ENCODE measurements at places on chromosomes 6 and 20. TPM values are rescaled to one million over a fixed set of nuclear protein-coding genes. Genes with fewer than 3 reads are reported as not detected.

SPATS1 gene
- total RNA-seq: 0.33 TPM

UFL1 gene
- total RNA-seq: 26.7 TPM

TNFRSF6B gene
- 13.5 TPM for total RNA-seq

NOTCH4 gene
- total RNA-seq: 2.5 TPM

NELFE gene
- total RNA-seq: 62.9 TPM

C20orf141 gene
- not detected for total RNA-seq

SLC22A23 gene
- total RNA-seq: 7.0 TPM

DYNLT1 gene
- 46.1 TPM for total RNA-seq

MDFI gene
- total RNA-seq: 6.2 TPM

HSPA12B gene
- 1.5 TPM for total RNA-seq

SNAP25 gene
- total RNA-seq: 0.42 TPM

IRAK1BP1 gene
- 6.2 TPM for total RNA-seq

SLC22A2 gene
- not detected for total RNA-seq

HLA-DRB5 gene
- 266 TPM for total RNA-seq

ARFGEF3 gene
- 0.19 TPM for total RNA-seq

- no peak for DNase-seq
Observed at GRCh38 chr6:44010411-44011349, 116.6 kb downstream of the MRPL14 start.

- DNase-seq: no peak
Observed at GRCh38 chr6:25253351-25253750, 25.8 kb upstream of the CARMIL1 start.

- DNase-seq: no peak
Observed at GRCh38 chr6:17556014-17556413, 44.1 kb upstream of the FAM8A1 start.

- no peak for DNase-seq
Observed at GRCh38 chr6:4788953-4789584, 12.9 kb downstream of the CDYL start.

DNA sequence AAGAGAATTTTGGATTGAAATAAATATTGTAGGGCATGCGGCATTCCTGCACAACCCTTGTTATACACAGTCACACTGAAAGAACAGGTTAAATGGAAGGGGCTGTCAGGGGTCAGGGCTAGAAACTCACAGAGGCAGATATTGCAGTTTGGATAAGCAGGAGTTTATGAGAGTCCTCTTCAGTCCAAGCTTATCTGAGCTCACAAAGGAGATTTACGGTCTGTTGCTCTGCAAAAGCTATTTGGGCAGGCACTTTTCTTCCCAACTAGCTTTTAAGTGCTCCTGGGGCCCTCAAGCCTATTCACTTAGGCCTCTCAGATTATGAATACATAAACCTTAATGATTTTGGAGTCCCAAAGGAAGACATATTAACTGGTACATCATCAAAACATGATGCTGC, 156.2 kb downstream of the SOX4 start:
- no peak for DNase-seq

GRCh38 chr6:137923866-137924653, 57.0 kb downstream of the TNFAIP3 start:
- DNase-seq: no peak

GRCh38 chr6:93779086-93779841, 359.9 kb upstream of the EPHA7 start:
- DNase-seq: no peak

- no peak for DNase-seq
Observed at GRCh38 chr6:3281631-3282475, 23.1 kb downstream of the PSMG4 start.

- no peak for DNase-seq
Observed at GRCh38 chr6:120083186-120083585, 733.6 kb upstream of the MAN1A1 start.

GRCh38 chr6:1739220-1739619, 129.5 kb downstream of the FOXC1 start:
- DNase-seq: no peak

GRCh38 chr20:14918281-14918680, 580.9 kb upstream of the FLRT3 start:
- no peak for DNase-seq

- DNase-seq: no peak
Observed at GRCh38 chr6:119020597-119021561, 57.6 kb downstream of the FAM184A start.

GRCh38 chr20:46850416-46850815, 44.2 kb upstream of the EYA2 start:
- DNase-seq: no peak

DNA sequence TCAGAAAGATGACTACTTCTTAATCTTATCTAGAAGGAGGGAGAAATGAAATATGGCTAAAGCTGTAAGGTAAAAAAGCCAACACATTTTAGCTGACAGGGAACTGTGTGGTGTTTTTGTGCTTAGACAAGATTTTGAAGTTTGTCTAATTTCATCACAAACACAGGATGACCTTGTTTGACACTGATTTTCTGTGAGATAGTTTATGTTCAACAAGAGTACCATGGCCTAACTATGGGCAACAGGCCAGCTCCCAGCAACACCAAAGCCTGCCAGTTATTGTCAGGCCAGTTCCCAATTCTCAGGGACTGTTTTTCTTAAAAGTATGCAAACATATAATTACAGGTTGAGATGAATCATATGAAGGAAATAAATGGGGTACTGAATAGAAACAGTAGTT, 5.5 kb upstream of the ABCF1 start:
- DNase-seq: no peak

DNA sequence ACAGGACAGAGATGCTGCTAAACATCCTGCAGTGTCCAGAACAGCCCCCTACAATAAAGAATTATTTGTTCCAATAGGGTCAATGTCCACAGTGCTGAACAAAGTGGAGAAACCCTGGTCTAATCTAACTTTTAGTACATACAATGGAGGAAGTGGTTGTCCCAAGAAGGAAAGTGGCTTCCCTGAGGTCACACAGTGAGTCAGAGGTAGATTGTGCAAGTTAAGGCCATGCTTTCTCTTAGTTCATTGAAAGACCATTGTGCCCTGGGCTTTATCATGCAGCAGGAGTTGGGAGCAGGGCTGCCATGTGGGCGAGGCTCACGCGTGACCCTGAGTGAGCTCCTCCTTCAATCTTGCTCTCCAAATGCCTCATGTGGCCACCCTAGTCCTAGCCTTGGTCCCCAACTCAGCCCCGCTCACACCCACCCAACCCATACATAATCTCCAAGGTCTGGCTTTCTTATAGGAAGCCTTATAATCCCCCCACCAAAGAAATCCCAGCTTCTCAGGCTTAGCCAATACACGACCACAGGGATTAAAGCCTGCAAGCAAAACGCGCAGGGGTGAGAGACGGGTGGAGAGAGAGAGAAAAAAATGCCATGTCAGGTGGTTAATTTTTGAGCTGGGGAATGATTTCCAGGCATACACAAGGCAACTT, 19.9 kb downstream of the SLC13A3 start:
- DNase-seq: no peak

GRCh38 chr20:57166568-57167291, 99.7 kb downstream of the BMP7 start:
- DNase-seq: no peak

- peak; percentile 80 for DNase-seq
Observed at GRCh38 chr6:155418017-155418761, 37.5 kb downstream of the NOX3 start.

DNA sequence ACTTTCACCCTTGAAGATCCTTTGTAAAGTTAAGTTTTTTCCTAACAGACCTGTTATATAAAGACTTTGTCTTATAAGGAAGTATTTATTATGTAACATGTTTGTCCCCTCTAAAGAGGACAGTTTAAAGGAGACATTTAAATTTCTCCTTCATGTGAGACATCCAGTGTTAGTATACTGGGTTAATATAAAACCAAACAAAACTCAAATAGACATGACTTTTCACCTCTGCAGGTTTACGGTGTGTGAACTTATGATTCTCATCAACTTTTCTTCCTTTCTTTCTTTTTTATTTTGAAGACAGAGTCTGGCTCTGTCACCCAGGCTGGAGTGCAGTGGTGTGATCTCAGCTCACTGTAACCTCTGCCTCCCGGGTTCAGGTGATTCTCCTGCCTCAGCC, 17.4 kb upstream of the MPC1 start:
- no peak for DNase-seq

GRCh38 chr6:142943711-142944123, 1.3 kb downstream of the HIVEP2 start:
- DNase-seq: peak; percentile 52

- no peak for DNase-seq
Observed at GRCh38 chr20:50306478-50307423, 116.1 kb downstream of the CEBPB start.

GRCh38 chr6:75794954-75795739, 46.1 kb downstream of the MYO6 start:
- DNase-seq: no peak

GRCh38 chr20:40797425-40797824, 108.4 kb upstream of the MAFB start:
- DNase-seq: peak; percentile 59

DNA sequence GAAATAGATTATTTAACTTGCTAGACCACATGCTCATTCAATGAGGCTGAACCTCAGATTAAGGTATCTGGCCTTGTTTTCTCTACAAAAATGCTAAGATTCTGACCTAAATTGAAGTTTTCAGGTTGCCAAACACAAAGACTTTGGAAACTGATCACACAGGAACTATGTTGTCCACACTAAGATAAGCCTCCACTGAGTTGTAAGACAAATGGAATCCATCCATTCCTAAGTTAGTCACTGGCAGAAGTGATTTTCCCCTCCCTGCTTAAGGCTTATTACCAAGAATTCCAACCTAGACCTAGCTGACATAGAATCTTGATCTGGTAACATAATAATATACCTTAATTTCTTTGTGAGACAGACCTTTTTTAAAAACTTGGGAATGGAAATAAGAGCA, 608.1 kb downstream of the TENT5A start:
- DNase-seq: no peak

- DNase-seq: no peak
Observed at GRCh38 chr20:29319725-29320124, 1937.7 kb upstream of the DEFB115 start.

DNA sequence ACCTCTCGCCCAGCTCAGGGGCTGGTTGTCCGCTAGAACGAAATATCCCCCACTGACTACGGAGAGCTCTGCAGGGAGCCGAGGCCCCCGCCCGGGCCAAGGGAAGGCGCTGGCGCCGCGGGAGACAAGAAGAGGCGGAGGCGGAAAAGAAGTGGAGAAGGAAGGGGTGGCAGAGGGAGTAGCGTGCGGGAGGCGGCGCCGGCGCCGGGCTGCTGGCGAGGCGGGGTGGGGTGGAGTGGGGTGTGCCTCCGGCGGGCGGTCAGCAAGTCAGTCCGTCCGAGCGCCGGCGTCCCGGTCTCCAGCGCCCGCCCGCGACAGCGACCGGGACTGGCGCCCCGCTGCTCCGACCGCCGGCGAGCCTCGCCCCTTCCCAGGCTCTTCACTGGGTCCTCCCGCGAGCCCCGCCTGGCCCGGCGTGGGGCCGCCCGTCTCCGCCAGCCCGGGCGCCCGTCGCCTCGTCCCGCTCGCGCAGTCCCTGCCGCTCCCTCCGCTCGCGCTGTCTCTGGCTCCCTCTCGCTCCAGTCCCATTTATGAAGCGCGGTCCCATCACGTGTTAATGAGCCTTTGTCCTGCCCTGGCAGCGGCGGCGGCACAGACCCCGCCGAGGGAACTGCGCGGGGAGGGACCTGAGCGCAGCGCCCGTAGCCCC, at the start of gene CNR1:
Gene CNR1, minus strand, starts transcription at position 504 of the 649 bp plus-strand sequence. CDS start 21,073 bp downstream, outside the sequence.
- DNase-seq: no peak

- no peak for DNase-seq
Observed at GRCh38 chr6:168166627-168167026, 87.6 kb upstream of the FRMD1 start.

DNA sequence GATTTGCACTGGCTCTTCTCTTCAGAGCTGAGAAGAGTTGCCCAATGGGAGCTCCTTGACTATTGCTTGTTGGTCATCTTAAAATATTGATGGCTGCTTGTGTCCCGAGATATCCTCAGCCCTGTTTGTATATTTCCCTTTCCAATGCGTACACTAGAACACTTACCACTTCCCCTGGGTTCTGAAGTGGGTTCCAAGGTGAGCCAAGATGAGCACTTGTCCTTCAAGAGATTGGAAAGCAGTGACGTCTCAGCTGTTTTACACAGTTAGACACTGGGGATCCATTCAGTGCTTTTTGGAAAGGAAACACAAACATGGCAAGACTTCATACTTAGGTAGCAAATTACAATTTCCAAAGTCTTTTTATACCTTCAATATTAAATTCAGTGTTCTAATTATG, 716.4 kb upstream of the CITED2 start:
- no peak for DNase-seq

DNA sequence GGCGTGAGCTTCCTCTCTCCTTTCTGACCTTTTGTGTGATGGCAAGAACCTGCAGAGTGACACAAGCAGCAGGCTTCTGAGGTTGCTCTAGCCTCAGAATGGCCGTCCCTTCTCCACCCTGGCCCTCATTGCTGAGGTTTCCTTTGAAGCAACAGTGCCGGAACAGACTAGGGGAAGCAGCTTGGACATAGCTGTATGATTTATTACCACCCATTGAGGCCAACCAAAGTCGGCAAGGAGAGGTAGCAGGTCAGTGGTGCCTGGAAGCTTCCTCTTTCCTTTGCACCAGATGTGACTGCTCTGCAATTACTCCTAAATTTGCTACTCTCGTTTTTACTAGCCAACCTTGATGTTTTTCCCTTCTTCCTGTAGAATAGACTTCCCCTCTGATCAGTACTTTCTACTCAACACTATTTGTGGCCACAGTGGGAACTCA, 31.4 kb downstream of the PTPN1 start:
- DNase-seq: no peak

Measured in thymus (tissue), 14 donors.